ENCODE measurements at places on chromosomes 16 and 17.

GRCh38 chr17:12691173-12691572 is 25.5 kb downstream of the MYOCD start:
- no peak for DNase-seq

DNA sequence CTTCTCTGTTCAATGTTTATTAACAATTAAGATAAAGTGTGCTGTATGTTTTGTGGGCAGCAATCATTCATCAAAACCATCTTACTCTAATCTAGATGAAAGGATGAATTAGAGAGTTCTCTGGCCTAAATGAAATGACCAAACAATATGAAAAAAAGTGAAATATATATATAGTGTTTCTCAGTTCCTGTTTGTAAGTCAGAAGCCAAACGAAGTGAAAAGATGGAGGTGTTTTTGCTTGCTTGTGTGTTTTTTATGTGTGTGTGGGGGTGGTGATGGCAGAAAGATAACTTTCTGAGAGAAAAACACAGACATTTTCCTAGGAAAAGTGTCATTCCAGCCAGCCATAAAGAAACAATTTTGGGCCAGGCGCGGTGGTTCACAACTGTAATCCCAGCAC is 138.6 kb downstream of the CDH8 start:
- no peak for DNase-seq

DNA sequence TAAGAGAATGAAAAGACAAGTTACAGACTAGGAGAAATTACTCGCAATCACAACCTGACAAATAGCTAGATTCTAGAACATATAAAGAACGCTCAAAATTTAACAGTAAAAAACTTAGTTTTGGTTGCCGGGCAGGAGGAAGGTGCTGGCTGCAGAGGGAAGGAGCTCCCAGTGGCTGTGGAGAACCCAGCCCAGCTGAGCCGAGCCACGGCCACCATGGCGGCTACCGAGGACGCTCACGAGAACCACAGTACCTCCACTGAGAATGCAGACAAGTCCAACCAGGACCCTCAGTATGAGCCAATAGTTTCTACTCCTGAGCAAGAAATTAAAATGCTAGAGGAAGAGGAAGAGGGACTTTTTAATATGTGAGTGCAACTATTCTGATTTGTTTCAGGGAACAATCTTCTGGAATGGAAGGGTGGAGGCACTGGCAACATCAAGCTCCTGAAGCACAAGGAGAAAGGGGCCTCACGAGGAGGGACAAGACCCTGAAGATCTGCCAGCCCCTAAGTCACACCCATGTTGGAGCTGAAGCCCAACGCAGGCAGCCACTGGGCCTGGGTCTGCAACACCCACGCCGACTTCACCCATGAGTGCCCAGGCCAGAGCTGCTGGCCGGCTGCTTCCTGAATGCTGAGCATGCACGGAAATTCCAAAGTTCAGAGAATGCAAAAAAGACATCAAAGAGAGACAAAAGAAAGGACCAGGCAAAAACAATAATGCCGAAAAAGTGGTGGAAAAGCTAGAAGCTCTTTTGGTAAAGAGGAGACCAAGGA is 55.0 kb downstream of the DNAH17 start:
- DNase-seq = no peak

DNA sequence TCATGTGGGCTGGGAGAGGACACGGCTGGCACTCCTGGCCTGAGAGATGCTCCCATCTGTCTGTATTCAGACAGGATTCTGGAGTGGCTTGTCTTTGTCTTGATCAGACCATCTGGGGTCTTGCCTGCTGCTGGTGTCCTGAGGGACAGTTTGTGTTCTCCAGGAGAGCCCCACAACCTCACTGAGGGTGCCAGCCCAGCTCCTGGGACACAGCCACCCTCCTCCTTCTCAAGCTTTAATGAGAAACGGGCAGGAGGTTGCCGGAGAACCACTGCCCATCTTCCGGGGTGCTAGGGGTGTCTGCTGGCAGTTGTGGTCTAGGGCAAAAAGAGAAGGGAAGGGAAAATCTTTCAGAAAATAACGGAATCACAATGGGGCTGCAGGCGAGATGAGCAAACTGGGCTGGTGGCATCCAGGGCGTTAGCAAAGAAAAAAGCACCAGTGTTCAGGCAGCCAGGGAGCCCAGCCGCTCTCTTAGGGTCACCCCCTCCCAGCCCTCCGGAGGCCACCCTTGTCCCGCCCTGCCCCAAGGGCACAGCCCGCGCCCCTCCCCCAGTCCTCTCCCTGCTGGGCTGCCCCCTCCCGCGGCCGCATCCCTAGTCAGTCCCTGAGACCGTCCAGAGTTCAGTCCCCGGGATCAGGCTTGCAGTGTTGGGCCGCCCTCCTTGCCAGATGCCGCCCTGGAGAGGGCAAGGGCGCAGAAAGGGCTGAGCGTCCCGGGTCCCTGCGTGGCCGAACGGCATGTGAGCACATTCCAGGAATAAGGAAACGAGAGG is 824.7 kb downstream of the KCNJ18 start:
- DNase-seq = no peak

GRCh38 chr17:82440469-82440981 is 10.0 kb downstream of the CYBC1 start:
- DNase-seq = no peak

DNA sequence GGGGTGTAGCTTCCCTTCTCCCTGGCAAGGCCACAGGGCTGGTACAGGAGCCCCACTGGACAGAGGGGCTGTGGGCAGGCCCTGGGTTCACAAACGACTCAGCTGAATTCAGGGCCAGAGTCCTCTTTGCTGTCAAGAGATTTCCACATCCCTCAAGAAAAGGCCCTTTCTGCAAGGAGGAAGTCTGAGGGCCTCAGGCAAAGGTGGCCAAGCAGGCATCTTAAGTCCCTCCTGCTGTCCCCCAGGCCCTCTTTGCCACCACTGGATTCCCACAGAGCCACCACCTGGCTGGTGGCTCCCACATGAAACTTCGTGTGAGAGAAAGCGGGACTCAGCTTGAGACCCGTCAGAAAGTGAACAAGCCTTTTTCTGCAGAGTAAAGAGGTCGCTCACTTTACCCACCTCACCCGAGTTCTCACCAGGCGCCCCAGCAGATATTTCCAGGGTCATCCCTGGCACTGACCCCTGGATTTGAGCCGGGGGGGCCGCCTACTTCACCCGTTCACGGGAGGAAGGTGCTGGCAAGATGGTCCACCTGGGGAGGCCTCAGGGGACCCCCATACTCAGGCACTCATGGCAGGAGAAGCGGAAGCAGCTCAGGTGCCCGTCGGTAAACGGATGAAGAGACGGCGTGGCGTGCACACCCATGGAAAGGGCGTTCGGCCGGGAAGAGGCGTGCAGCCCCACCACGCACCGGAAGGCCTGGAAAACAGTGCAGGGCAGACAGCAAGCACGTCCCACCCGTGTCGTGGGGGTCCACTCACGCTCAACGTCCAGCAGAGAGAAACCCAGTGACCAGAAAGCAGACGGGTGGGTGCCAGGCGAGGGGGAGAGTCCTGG is 3.6 kb downstream of the RNF166 start:
- DNase-seq = no peak

- no peak for DNase-seq
These were observed 92.4 kb downstream of the FOXL1 start for GRCh38 chr16:86670750-86671234.

- no peak for DNase-seq
These were observed 9.5 kb upstream of the ZNF750 start for GRCh38 chr17:82849076-82849945.

- no peak for DNase-seq
These were observed 7.4 kb downstream of the PRCD start for GRCh38 chr17:76547183-76547641.

DNA sequence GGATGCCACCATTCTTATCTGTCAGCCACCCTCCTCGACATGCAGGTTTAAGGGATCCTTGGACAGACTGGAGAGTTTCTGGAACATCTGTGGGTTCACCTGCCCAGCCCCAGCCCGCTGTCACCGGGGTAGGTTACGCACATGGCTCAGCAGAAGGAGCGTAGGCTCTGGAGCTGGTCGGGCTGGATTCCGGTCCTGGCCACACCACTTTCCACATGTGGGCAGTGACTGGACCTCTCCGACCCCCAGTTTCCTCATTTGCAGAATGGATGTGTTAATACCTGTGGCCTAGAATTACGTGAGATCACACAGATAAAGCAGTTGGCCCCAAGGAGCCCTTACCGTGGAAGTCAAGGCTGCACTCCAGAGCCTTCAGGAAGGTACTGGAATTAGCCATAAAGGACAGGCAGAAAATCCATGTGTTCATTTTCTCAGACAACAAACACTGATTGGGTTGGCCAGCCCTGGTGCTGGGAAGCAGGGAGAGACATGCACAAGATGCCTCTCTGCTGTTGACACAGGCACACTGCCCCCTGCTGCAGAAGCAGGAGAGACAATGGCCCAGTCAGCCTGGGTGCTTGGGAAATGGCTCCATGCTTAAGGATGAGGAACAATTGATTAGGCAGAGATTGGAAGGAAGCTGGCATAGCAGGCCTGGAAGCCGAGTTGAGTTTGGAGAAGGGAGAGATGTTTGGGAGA is 58.8 kb downstream of the SF3B3 start:
- DNase-seq = no peak

GRCh38 chr17:66411520-66411919 is 109.1 kb downstream of the PRKCA start:
- no peak for DNase-seq

DNA sequence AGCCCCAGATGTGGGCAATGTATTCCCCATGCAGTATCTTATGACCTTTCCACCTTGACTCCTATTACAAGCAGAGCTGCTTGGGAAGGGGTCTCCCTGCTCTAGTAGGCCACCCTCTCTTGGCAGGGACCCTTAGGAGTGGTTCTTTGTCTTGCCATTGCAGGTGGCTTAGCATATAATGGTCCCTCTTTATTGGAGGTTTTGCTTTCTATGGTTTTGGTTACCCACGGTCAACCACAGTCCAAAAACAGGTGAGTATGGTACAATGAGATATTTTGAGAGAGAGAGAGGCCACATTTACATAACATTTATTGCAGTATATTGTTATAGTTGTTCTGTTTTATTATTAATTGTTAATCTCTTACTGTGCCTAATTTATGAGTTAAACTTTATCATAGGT is 472.8 kb upstream of the ASIC2 start:
- no peak for DNase-seq

DNA sequence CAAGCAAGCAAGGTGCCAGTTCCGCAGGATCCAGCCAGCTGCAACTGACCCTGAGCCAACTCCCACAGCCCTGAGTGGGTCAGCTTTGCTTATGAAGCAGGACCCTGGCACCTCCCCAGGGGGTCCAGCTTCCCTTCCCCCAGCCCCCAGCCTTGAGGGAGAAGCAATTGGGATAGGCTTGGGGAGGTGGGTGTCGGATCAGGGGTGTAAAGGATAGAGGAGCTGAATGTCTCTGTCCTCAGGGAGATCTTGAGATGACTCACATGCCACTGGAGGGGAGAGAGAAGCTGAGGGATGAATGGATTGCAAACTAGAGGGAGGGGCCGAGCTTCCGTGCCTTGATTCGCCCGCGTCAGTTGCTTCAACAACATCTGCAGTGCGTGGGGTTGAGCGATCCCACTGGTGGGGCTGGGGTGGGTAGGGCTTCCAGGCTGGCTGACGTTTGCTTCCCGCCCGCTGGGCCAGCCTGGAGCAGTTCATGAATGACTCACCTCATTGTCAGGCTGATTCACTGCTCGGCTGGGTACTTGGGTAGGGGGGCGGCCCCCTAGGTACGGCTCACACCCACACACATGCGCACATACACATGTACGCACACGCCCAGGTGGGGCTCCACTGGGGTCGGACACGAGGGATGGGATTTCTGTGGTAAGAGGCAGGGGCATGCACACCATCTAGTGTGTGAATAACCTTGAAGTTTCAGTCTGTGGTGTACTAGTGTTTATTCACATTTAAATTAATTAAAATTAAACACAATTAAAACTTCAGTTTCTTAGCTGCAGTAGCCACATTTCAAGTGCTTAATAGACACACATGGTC is 3.6 kb upstream of the HROB start:
- DNase-seq = peak; percentile 83

- no peak for DNase-seq
These were observed 265.9 kb upstream of the SALL1 start for GRCh38 chr16:51416926-51417325.

DNA sequence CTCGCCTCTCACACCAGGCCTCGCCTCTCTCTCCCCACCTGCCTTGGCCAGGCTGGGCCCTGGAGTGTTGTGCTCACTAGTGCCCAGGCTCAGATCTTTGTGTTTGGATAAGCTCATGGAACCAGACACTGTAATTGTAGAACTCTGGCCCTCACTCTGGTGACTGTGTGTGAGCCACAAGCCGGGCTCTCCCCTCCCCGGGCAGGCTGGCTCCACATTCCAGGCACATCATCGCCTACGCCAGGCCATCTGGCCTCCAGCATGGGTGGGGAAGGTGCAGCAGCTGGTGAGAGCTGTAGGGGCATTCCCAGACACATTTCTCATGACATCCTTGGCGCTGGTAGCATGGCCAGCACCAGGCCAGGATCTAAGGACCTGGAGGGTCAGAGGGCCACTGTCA is 202.3 kb downstream of the RAB11FIP4 start:
- no peak for DNase-seq

DNA sequence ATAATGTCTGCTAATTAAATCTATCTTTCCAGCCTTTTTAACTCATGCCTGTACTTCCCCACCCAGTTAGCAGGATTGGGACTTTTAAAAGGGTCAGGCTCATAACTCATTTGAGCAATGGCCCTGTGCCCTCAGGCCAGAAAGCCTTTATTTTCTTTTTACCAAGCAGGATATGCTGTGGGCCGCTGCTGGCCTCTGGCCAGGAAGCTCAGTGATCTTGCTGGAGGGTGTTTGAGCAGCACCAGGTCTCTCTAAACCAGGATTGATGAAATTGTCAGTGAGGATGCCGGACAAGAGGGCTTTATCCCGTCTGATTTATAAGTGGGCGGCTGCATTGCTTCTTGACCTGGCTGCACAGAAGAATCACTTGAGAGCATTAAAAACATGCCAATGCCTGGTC is 187.8 kb downstream of the RAB11FIP4 start:
- no peak for DNase-seq

DNA sequence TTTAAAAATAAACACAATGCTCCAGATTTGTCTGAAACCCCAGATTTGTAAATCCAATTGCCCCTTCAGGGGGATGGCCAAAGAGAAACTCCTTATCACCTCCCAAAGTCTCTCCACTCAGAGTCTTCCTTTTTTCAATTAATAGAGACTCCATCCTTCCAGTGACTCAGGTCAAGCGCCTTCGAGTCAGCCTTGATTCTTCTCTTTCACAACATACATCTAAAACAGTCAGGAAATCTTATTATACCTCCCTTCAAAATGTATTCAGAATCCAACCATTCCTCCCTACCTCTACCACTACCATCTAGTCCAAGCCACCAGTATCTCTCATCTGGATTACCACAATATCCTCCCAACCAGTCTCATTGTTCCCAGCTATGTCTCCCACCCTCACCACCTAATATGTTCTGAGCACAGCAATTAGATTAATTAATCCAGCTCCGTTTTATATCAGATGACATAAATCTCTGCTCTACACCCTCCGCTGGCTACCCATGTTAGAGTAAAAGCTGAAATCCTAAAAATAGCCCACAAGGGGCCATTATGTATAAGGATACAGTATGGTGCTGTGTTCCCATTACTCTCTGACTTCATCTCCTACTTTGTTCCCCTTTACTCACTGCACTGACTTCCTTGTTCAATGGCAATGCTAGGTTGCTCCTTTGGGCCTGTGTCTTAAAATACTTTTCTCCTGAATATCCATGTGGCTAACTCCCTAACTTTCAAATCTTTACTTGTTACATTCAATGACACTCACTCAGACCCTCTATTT is 11.8 kb downstream of the SIAH1 start:
- no peak for DNase-seq
